Right forelimb (tissue), 1 donor: ENCODE measurements at places on chromosomes 11 and 22.

DNA sequence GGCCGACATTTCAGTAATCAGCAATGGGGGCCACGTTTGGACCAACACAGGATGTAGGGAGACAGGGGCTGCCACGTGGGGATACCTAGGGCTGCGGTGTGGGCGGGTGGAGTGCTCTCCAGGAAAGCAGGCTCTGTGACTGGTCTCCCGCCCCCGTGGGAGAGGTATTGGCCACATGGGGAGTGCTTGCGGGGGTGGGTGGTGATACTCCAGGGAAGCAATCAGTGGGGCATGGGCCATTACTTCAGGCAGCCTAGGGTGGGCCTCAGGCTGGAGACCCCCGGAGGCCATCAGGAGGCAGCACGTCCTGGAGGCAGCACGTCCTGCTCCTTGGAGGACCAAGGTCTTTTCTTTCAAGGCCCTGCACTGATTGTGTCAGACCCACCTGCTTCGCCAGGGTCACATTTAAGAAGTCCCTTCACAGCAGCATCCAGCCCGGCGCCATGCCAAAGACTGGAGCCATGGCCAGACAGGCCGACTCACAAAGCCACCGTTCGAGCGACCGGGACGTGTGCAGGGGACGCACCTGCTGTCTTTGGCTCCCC lies 3.0 kb upstream of the MUC2 start:
- DNase-seq = no peak

DNA sequence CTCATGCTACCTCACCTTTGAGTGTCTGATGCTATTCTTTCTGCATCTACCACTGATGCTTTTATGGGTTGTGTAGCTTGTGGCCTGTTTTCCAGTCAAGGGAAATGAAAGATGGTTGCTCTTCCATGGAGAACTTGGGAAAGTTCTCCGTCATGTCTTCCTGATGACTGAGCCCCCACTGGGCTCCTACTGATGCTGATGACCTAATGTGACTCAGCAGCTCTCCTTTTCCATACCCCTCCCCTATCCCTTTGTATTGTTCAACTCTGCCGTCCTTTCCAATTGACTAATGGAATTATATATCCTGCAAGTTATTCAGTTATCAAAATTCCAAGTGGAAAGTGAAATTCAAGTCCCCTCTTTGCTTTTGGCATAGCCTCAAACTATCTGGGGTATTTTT lies 44.7 kb downstream of the REXO2 start:
- DNase-seq = no peak

DNA sequence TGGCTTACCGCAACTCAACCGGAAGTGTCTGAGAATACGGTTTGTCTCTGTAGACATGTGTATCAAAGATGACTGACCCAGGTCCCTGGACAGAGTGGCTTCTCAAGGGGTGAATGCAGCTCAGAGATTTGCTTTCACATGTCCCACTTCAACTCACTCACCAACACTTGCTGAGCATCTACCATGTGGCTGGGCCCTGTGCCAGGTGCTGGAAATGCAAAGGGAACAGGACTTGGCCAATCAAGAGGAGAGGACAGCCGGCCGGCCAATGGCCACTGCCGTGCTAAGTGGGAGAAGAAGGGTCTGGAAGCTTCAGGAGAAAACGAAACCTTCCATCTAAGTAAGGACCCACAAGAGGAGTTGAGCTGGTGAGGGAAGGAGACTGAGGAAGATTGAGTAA lies 151.3 kb downstream of the CEP164 start:
- no peak for DNase-seq

DNA sequence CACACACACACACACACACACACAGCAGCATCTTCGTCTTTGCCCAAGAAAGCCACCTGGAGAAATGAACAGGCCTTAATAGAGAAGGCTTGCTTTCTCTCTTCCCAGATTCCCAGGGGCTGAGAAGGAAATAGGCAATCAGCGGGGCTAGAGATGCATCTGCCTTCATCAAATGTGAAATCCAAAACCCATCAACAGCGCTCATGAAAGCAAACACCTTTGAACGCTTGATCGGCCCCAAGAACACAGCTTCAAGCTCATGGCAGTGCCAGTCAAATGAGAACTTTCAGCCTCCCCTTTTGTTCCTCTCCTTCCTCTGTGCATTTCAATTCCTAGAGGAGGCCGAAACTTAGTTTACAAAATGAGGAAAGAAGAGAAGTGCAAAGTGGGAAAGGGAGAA lies 122.7 kb downstream of the EFCAB6 start:
- no peak for DNase-seq

- no peak for DNase-seq
Measured at GRCh38 chr11:46264976-46265375, 12.5 kb upstream of the CREB3L1 start.
